Transverse colon (tissue), 4 donors: ENCODE measurements at places on chromosomes 2 and 18. TPM values are rescaled to one million over a fixed set of nuclear protein-coding genes. Genes with fewer than 3 reads are reported as not detected.

TEX44 gene
- not detected for total RNA-seq

B3GNT7 gene
- 51.6 TPM for total RNA-seq

PTPRM gene
- total RNA-seq: 22.5 TPM

KATNAL2 gene
- total RNA-seq: 5.1 TPM

DNA sequence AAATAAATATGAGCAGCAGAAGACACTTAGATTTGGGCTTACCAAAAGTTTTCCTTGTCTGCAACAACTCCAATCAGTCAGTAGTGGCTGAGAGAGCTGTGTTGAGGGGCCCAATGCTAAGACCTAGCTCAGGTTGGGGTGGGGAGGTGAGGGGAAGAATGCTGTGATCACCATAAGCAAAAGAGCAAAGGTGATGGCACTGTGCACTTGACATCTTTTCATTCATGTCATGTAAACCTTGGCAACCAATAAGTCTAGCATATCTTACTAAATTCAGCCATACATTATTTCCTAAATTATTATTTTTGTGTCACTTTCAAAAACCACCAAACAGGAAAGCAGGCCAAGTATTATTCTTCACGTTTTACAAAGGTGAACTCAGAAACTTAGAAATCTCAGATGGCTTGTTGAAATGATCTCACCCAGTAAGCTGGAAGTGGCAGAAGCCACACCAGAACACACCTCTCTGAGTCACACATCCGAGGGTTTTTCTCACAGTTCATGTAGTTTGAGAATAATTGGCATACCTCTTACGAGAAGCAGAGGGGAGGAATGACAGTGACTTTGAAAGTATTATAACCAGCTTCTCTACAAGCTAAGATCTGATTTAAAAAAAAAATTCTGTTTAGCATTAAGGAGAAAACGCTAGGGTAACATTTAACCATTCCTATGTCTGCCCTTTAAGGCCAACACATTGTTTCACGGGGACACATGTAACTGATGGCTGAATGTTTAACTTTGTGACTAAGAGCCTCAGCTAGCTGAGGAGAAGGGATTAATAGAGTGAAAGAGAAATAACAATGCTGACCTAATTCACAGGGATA is 43.3 kb upstream of the SETBP1 start:
- no peaks in the 10 kb centered on the region for H3K4me1 ChIP-seq
- no peak overlapping the region for H3K4me3 ChIP-seq
- H3K27ac ChIP-seq: no peak overlapping the region
- H3K27me3 ChIP-seq: no peaks in the 10 kb centered on the region
- no peaks in the 10 kb centered on the region for H3K36me3 ChIP-seq

- no peaks in the 10 kb centered on the region for H3K36me3 ChIP-seq
- H3K4me3 ChIP-seq: no peak overlapping the region
- no peak for DNase-seq
- H3K27me3 ChIP-seq: no peaks in the 10 kb centered on the region
- H3K27ac ChIP-seq: no peak overlapping the region
- peaks cover 3% of the 10 kb centered on the region for H3K4me1 ChIP-seq
Measured at GRCh38 chr2:33110461-33110860, 163.7 kb downstream of the LTBP1 start.

GRCh38 chr2:164551519-164551918 is 69.8 kb downstream of the GRB14 start:
- no peaks in the 10 kb centered on the region for H3K4me1 ChIP-seq
- H3K27ac ChIP-seq: no peak overlapping the region
- H3K36me3 ChIP-seq: no peaks in the 10 kb centered on the region

DNA sequence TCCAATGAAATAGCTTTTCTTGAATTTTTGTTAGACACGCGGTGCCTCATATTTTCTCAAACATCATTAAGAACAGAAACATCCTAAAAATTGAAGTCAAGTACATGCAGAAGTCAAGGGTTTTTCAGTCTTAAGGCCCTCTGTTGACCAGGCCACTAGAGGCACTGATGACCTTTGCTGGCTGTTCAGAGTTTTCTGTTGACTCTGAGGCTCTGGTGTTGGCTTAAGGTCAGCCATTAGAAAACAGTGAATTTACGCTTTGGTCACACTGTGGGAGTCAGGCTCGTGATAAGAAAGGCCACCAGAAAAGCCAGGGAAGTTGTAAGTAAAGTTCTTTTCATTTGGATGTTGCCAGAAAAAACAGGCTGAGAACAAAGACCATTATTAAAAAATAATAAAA is 5.8 kb upstream of the UPP2 start:
- no peak overlapping the region for H3K27ac ChIP-seq
- no peaks in the 10 kb centered on the region for H3K36me3 ChIP-seq
- H3K4me1 ChIP-seq: no peaks in the 10 kb centered on the region
- H3K4me3 ChIP-seq: no peak overlapping the region
- H3K27me3 ChIP-seq: no peaks in the 10 kb centered on the region

GRCh38 chr2:3200420-3200939 is 177.1 kb downstream of the EIPR1 start:
- no peaks in the 10 kb centered on the region for H3K4me1 ChIP-seq
- H3K27me3 ChIP-seq: no peaks in the 10 kb centered on the region
- H3K27ac ChIP-seq: no peak overlapping the region

GRCh38 chr18:69444221-69444620 is 43.5 kb downstream of the DOK6 start:
- H3K27ac ChIP-seq: no peak overlapping the region
- no peaks in the 10 kb centered on the region for H3K27me3 ChIP-seq
- H3K4me1 ChIP-seq: no peaks in the 10 kb centered on the region
- no peaks in the 10 kb centered on the region for H3K36me3 ChIP-seq
- no peak for DNase-seq
- no peak overlapping the region for H3K4me3 ChIP-seq

DNA sequence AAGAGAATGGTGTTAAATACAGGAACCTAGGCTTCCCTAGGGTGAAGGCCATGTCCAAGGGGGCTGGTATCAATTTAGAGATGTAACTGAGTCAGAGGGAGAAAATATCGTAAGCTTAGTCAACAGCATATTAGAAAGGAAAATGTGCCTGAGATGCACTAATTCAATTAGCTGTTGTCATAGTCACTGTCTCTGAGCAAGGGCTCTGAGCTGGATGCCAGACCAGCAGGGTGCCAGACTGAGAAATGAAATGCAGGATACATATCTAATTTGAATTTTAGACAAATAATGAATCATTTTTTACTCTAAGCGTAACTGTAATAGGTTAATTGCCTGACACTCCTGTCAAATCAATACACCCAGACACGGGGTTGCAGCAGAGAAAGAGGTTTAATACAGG is 11.4 kb upstream of the SLC35F6 start:
- H3K4me3 ChIP-seq: no peak overlapping the region
- no peaks in the 10 kb centered on the region for H3K27me3 ChIP-seq
- H3K4me1 ChIP-seq: peaks cover 3% of the 10 kb centered on the region
- no peak for DNase-seq
